Stomach (tissue), 19 donors: ENCODE measurements at places on chromosomes 16 and 17.

DNA sequence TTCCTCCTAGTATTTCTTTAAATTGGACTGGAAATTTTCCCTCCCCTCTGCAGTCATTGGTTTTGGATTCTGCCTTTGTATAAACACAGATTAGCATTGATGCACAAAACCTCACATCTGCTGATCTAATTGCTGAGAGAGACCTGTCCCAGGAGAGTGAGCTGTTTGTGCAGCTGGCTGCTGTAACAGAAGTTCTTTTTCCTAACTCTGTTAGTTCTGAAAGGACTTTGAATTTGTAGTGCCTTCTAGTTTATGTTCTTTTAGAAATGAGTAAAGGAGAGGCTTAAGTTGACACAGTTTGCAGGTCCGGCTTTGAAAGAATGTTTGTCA lies 45.2 kb upstream of the KPNB1 start:
- peak; percentile 70 for DNase-seq

GRCh38 chr16:85821390-85822135 lies 22.1 kb downstream of the COX4I1 start:
- peak; percentile 93 for DNase-seq

- DNase-seq = no peak
Measured at GRCh38 chr16:81686391-81687130, 92.5 kb upstream of the PLCG2 start.

DNA sequence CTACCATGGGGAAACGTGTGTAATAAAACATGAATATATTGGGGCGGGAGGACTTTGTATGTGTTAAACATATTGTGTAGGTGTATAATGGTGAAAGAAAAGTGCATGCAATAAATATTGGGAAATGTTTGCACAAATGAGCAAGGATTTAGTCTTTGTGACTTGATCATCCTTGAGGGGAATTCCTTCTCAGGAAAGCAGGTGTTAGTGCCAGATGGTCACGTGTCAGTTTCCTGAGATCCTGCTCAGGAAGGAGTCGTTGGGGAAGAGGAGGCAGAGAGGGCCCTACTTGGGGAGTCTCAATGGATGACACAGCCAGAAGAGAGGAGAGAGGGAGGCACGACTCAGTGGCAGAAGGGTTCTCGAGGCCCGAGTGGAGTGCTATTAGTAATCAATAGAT lies 53.2 kb downstream of the MSI2 start:
- no peak for DNase-seq

DNA sequence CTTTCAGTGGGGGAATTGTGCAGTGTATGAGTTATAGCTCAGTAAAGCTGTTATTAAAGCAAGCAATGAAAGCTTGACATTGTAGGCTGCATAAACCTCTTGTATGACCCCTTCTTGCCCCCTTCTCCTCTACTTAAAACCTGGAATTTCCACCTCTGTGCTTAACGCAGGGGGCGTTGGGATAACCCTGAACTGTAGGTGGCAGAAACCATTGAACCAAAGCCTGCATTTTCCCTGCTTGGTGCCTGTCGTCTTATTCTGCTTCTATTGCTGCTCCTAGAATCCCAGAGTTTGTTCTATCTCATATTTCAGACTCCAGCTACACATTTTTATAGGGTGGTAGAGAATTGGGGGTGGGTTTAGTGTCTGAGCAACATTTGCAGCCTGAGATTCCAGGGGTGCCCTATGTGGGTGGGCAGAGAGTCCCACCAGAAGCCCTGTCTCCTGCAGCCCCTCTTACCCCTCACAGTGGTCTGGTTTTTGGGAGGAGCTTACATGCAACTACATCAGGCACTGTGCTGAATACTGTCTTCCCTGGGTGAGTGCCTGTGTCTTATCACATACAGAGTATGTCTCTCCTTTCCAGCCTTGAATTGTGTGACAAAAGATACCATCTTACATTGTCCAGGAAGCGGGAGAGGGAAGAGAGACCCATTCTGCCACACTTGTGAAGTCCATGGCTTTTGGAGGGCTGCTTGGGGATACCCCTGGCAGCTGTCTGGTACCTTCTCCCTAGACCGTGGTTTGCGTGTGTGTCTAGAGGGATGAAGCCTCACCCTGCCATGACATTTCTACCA lies 407.7 kb upstream of the EEF2KMT start:
- no peak for DNase-seq

- peak; percentile 78 for DNase-seq
Measured at GRCh38 chr17:4480929-4481898, 17.5 kb upstream of the SPNS2 start.

DNA sequence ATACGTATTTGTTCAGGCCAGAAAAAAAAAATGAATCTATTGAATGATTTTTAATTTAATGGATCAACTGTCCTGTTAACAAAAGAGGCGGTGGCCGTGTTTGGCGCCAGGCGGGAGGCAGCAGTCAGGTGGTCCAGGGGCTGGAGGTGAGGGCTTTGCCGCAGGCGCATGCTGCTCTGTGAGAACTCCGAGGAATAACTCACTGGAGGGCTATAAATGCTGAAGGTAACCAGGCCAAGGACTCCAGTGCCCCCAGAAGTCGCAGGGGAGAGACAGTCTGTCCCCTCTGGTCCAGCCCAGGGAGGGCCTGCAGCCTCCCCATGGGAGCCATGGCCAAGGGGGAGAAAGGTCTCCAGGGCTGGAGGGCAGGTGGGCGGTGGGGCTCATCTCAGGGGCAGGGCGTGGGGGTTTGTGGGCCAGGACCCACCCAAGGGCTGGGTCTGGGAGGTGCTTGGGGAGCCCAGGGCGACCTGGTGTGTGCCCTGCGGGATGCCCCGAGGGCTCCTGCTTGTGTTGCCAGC lies 7.1 kb upstream of the BAHCC1 start:
- no peak for DNase-seq

DNA sequence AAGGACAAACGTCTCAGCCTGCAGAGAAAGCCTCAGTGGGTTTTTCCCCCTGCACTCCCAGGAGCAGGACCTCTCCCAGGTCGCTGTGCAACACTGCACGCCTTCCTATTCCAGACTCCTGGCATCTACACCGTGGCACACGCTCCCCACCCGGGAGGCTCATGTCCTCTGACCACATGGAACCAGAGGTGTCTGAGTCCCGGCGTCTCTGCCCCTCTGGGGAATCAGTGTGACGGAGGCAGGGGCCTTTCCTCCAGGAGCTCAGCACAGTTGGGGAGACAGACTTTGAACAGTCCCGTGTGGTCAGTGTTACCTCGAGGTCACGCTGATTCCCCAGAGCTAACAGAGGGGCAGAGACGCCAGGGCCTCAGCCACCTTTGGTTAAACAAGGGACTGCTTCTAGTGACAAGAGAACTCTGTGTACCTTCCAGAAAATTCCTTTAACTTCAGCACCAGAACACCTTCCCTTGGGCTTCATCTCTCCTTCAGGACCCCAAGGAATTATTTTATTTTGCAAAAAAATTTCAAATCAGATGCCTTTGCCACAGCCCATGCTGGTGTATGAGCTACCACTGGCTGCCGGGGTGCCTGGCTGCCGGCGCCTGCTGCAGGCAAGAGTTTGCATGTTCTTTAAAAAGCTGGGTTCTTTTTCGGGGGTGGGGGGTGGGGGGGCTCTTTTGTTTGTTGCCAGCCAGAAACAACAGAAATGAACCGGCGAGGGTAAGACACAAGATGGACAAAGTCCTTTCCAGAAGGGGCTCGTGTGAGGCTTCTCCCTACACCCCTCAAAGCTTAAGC lies 6.6 kb downstream of the CANT1 start:
- DNase-seq = no peak

DNA sequence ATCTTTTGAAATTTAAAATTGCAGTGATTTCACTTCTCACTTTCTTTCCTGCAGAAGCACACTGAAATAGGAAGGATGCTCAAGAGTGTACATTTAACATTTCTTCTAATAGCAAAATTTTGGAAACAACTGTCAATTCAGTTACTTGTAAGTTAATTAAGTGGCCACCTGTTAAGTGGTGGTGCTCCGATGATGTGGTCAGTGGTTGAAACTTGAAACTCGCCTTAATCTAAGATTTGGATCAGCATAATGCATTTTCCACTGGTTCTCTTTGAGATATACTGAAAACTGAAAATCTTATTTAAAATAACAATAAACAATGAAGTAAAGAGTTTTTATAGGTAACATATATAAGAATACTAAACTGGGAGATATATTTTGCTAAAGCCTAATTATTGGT lies 7.0 kb upstream of the MYH8 start:
- DNase-seq = no peak

DNA sequence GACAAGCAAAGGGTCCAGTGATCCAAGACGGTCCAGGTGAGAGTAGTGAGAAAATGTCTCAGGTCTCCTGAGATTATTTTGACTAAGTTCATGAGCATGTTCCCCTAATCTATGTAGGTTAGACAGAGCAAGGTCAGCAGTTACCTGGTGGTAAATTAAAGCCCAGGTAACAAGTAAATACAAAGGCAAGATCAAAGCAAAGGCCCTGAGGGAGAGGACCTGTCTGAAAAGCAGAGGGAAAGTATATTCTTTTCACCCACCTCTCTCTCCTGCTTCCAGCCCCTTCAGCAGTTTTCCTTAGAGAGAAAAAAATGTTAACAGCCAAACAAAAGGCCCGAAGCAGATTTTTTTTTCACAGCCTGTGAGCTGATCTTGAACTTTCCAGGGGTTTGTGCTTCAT lies 302.7 kb downstream of the MAP2K6 start:
- DNase-seq = peak; percentile 5

- DNase-seq = no peak
Measured at GRCh38 chr17:61405686-61406536, 6.3 kb downstream of the TBX2 start.

DNA sequence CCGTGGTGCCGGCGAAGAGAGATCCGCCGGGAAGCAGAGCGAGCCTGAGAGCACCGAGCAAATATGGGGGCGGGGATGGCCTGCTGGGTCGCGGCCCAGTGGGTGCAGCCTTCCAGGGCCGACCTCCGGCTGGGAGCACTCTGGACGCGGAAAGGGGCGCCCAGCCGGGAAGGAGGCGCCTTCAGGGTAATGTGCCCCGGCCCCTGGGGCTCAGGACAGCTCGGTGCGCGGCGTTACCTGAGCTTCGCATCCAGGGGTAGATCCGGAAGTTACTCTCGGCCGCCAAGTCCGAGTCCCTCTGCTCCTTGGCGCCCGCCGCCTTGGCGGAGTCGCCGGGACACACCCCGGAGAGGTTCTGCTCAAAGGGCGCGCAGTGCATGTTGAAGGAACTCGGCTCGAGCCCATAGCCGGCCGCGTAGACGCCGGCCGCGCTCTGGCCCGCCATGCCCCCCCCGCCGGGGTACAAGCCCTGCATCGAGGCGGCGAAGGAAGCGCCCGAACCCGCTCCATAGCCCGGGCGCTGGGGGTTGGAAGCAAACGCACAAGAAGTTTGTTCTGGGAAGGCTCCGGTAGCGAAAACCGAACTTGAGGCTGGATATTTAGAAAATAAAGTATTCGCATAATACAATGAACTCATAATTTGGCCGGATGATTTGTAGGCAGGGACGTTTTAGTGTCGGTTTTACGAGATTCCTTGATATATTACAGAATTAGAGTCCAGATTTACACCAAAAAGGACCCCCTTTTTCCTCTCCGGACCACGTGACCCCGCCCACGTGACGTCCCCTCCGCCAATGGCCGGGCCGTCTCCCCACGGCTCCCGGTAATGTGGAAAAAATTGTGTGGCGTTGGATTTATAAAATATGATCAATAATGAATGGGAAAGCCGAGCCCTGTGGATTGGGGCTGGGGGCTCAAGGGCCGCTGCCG lies at the start of gene HOXB7:
Gene HOXB7, minus strand, starts transcription at position 736 of the 930 bp plus-strand sequence. Its CDS starts 99 bp downstream, at position 637.
- DNase-seq = peak; percentile 45

- peak; percentile 36 for DNase-seq
Measured at GRCh38 chr17:44266402-44267164, 1.4 kb downstream of the SLC4A1 start.

- DNase-seq = no peak
Measured at GRCh38 chr16:11674001-11674817, 6.0 kb downstream of the SNN start.

DNA sequence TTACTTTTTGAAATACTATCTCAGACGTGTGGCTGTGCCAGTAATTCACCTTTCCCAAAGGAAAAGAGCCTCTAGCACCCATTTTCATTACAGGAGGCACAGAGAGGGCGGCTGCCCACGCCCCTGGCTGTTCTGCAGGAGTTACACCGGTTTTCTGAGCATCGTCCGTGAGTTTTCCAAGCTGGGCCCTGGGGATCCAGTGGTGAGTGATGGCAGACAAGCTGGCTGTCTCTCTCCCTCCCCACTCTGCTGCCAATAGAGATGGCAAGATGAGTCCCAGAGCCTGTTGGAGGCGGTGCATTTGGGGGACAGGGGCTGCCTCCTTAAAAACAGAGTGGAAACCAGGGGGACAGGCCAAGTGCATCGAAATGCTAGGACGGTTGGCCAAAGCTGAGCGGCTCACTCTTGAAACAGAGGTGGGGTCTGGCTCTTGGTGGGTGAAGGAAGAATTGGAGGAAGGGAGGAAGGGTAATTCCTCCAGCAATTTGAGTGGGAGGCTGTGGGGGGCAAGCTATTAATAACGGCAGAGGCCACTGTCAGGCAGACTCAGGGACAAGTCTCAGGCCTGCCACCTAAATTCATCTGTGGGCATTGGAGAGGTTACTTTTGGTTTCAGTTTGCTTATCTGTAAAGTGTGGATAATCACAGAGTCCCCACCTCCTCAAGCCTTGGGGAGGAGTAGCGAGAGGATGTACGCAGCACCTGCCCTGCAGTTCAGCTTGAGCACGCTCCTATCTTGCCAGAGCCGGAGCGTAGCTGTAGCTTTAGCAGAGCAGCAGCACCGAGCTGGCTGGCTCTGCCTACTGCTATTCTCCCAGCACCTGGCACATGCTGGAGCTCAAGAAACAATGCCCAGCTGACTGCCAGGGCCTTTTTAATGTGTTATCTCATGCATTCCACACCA lies 7.5 kb upstream of the NOS2 start:
- peak; percentile 71 for DNase-seq

DNA sequence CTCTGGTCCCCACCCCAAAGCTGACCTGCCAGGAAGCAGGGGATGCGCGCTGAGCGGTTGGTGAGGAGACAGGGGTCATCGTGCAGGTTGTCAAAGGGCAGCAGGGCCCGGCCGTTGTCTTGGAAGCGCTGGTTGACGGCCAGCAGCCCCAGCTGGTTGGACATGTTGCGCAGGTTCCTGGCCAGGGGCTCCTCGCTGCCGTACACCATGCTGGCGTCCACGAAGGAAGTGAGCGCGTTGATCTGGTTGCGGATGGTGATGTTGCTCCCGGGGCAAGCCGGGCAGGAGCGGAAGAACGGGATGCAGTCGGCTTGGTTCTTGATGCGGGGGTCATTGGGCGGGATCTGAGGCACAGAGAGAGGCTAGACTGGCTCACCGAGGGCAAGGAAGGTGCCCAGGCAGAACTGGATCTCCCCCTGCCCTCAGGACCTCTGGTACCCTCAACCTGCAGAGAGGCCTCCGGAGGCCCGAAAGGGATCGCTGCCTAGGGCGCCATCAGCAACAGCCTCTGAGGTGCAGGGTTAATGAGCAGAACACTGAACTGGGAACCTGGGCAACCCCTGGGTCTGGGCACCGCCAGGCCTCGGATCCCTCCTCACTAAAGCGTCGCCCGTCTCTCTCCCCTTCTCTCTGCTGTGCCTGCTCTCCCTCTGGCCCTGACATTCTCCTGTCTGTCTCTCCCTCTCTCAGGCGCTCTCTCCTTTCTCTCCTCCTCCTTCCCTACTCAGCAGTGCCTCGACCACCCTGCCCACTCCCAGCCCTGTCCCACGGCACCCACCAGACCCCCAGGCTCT lies 2.7 kb downstream of the MPO start:
- no peak for DNase-seq
